Stimulated activated CD4-positive, alpha-beta T cell treated with anti-CD3 and anti-CD28 coated beads, Interleukin-15, amount 100 ng/mL, for 1 hour (primary cell): ENCODE measurements at places on chromosomes 4 and X.
A peak's percentile ranks its signal among the peaks of the same experiment; 100 is the strongest.

DNA sequence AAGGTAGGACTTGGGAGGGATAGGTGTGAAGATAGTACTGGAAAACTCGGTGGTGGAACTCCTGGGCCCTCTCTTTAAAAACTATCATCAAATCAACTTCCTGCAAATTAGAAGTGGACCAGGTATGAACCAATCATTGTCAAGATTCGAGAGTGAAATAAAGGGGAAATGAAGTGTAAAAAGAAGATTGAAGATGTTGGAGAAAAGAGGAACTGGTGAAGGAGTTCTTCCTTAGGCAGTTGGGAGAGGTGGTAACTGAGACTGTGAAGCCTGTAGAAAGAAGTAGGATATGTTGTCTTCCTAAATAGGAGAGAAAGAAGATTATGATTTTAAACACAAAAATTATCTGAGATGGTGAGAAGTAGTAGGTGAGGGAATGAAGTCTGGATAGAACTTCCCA, 212.2 kb downstream of the PPP1R2C start:
- DNase-seq, result no peak

- DNase-seq, result no peak
Measured at GRCh38 chr4:187236209-187236890, 512.7 kb upstream of the FAT1 start.

DNA sequence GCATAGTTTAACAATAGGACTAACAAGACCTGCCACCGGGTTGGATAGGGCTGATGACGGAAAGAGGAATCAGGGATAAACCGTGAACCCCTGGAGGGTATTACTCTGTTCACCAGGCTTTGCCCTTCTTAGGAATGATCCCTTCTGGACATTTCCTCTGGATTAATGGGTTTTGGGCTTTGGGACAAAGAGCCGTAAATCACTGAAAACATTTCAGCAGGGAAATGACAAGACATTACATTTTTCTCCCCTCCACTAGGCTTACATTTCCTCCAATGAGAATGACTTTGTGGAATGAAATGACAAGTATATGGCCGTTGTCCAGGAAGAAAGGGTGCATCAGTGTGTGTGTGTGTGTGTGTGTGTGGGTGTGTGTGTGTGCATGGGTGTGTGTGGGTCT, 25.9 kb upstream of the RBPJ start:
- no peak for DNase-seq

- no peak for DNase-seq
Measured at GRCh38 chrX:68792083-68792482, 36.7 kb upstream of the EFNB1 start.

DNA sequence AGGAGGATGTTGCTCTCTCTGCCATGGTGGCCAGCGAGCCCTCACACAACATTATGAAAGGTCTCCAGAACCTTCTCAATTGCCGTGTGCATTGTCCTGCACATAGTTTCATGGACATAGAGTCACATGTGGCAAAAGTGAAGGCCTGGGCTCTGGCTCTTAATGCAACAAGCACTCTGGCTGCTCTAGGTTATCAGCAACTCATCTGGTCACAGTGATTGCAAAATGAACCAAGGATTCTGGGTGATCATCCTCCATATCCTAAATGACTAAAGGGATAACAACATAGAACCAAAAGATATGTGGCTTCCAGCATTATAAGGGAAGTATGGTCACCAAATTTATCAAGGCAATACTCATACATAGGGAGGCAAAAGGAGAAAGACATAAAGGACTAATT, 175.2 kb downstream of the MGST2 start:
- no peak for DNase-seq

- DNase-seq, result no peak
Measured at GRCh38 chr4:21554066-21554465, 394.5 kb downstream of the KCNIP4 start.

DNA sequence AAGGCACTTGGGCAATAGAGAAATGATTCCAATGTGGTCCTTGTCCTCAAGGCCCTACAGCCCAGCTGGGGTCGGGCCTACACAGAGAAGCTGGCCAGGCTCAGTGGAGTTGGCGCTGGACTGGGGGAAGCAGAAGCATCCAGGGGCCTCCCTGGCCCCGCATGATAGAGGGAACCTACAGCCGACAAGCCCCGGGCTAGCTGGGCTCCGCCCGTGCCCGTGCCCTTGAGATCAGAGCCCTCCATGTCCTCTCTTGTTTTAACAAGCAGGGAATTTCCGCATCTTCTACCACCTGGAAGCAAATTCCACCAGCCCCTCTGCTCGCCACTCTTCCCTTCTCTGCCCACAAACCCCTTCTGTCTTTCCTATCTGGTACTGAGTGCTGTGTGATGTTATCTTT, 31.6 kb downstream of the CYTL1 start:
- no peak for DNase-seq

GRCh38 chr4:119025916-119026661, 109.5 kb upstream of the MYOZ2 start:
- no peak for DNase-seq

- no peak for DNase-seq
Measured at GRCh38 chr4:166314902-166315301, 441.9 kb downstream of the TLL1 start.

GRCh38 chrX:111168314-111168713, 72.3 kb downstream of the PAK3 start:
- no peak for DNase-seq

GRCh38 chr4:136009258-136009832, 1522.9 kb downstream of the PCDH18 start:
- DNase-seq, result no peak

GRCh38 chr4:107586371-107586770, 133.7 kb downstream of the PAPSS1 start:
- no peak for DNase-seq

- DNase-seq, result no peak
Measured at GRCh38 chr4:72286185-72286584, 254.4 kb downstream of the NPFFR2 start.

- no peak for DNase-seq
Measured at GRCh38 chr4:173192375-173193162, 24.0 kb downstream of the GALNT7 start.

- DNase-seq, result no peak
Measured at GRCh38 chrX:19824603-19825002, 62.8 kb downstream of the SH3KBP1 start.

DNA sequence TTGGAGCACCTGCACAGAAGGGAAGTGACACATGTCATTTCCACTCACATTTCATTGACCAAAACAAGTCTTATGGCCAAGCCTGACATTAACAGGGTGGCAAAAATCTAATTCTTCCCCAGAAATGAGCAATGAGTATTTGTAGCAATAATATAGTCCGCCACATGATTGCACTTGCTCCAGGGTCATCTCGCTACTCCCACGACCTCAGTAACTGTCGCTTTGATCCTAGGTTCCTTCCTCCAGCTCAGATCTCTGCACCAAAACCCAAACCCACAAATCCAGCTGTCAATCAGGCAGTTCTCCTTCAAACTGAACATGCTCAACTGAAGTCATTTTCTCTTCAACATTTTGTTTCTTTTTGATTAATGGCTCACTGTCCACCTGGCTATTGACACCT, 25.2 kb upstream of the PTTG2 start:
- DNase-seq, result no peak

GRCh38 chrX:115988825-115989224, 181.7 kb upstream of the AGTR2 start:
- no peak for DNase-seq

DNA sequence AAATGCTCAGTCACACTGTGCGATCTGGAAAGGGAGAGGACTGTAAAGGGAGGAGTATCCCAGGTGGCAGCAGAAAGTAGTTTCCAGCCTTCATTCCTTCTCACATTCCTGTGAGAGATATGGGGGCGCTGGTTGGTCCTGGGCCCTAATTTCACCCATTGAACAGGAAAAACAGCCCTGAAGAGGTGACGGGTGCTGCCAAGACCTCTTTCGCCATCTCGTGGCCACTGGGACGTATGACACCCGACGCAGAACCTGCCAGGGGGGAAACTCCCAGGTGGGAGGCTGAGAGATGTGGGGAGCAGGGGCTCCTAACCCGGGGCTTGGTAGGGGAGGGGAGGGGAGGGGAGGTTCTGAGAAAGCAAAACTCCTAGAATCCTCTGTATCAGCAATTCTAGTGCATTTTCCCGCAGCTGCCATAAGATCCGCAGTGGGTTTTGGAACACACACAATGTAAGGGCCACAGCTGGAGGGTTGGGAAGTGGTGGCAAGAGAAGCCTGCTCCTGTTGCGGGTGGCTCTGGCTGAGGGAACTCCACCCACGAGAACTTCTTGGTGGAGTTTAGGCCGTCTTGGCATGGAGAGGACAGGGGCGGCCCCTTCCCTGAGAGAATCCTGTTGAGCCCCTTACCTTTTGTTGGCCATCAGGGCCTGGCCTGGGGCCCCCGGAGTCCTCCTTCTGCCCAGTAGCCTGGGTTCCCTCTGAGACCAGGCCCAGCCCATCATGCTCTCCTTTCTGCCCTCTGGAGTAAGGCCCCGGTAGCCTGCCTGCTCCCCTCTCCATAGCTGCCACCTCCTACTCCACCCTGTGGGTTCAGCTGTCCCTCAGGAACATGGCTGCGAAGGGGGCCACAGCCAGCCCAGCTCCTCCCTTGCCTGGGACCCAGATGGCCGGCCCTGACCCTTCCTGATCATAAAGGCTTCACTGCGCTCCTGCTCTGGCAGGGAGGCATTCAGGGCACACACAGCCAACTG, 134.1 kb downstream of the OR13H1 start:
- peak; percentile 5 for DNase-seq

- DNase-seq, result no peak
Measured at GRCh38 chr4:122012735-122013134, 60.9 kb upstream of the TRPC3 start.

DNA sequence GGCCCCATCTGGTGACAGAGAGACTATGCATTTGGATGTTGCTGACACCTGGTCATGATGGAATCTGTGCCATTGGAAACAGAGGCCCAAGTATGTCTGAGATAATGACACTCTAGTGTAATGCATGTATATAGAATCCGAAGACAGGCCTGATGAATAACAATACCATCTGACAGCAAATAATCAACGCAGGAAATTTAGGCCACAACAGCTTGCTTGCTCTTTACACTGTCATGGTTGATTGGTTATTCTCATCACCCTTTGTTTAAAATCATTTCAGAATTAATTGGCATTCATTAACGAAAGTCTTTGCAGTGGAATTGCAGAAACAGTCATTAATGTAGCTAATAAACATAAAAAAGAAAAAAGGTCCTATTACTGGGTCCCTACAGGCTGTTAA, 194.8 kb downstream of the AFF2 start:
- DNase-seq, result no peak

DNA sequence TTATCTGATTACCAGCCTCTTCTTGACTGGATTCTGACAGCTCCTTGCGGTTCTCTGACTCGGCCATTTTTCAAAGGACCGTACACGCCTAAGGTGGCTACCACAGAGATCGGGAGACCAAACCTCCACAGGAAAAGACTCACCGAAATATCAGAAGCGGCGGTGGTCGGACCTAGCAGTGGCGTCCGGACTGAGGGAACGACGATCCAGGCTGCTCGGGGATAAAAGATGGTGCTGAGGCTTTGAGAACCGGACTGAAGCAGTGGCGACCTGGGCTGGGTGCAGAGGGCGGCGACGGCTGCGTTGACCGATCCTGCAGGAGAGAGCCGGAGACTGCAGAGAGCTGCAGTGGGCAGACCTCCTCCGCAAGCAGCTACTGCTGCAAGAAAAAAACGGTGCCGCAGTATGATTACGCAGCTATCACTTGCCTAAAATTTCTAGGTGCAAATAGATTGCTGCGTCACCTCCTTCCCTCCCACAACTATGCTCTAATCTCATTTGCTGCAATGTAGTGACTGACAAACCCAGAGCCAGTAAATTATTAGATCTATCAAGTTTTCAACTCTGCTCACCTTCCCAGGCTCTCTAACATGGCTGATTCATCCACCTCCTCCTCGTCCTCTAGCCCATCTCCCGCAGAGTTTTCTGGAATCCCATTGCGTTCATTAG, at the start of gene NAP1L2:
NAP1L2 (minus strand) TSS at position 426 of the 669 bp plus-strand sequence; CDS start at position 67, 359 bp downstream.
- no peak for DNase-seq

DNA sequence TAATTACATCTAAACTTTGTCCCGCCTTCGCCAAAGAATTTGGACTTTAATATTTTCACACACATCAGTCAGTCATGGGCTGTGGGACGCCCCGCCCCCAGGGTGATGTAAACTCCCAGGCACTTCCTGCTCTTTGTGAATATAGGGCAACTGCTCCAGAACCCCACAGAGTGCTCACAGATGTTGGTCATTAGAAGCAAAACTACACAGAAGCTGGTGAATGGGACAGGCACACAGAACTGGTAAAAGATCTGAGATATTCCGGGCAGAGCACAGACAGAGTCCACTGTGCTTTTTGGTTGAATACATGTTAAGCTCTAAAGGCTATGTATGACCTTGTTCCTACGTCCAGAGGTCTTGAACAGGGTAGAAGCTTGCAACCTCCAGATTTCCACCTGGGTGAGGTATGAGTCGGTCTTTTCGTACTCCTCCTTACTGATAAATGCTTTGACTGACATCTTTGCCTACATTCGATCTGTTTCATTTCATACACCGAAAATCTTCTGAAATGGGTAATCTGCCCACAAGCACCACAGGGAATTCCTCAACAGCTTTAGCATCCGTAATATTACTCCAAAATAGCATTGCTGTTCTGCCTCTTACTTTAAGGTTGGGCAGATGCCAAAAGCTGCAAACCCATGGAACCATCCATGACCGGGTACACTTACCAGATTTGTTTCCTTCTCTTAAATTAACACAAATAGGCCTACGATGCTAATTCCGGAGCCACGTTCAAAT, 144.6 kb downstream of the AMELX start:
- DNase-seq, result no peak

DNA sequence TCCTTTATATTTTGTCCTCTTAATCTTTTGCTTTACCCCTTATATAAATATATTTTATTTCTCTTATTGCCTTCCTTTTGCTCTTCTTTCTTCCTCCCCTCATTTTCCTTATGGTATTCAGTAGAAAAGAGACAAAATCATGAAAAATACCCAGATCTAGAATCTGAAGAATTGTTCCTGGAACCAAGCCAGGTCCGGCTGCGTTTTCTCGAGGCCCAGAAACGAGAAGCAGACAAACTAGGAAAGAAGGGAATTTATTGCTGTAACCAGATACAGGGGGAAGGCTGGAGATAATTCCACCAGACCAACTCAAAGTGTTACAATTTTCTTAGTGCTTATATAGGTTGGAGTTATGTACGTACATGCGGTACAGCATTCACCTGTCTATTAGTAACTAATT, 328.7 kb downstream of the GABRG1 start:
- DNase-seq, result no peak

GRCh38 chr4:184282251-184282713, 64.6 kb upstream of the ENPP6 start:
- no peak for DNase-seq

GRCh38 chr4:85126991-85127591, 160.6 kb upstream of the WDFY3 start:
- no peak for DNase-seq

- DNase-seq, result no peak
Measured at GRCh38 chr4:186829740-186830449, 106.2 kb upstream of the FAT1 start.

DNA sequence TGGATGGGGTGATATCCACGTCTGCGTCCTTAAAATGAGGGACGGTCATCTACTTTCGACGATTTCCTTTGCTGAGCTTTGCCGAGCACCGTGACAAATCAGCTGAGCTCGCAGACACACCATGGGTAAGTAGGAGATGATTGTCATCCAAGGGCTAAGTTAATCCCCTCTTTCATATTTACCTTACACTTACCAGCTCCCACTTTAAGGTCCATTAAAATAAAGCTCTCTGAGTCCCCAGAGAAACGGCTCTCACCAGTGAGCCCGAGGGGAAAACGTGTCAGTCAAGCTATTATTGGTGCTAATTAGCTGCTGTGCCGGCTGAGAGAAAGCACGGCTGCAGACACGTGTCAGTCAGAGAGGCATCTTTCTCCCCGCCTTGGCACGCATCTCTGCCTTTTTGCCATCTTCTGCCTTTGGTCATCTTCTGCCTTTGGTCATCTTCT, 72.2 kb downstream of the CRLF2 start:
- no peak for DNase-seq

- DNase-seq, result no peak
Measured at GRCh38 chrX:154353172-154353843, 21.1 kb downstream of the FLNA start.
